ENCODE measurements at places on chromosomes 6 and 20. TPM values are rescaled to one million over a fixed set of nuclear protein-coding genes. Genes with fewer than 3 reads are reported as not detected.

- peak; percentile 54 for DNase-seq
Measured at GRCh38 chr20:7094438-7094997, 327.0 kb downstream of the BMP2 start.

DNA sequence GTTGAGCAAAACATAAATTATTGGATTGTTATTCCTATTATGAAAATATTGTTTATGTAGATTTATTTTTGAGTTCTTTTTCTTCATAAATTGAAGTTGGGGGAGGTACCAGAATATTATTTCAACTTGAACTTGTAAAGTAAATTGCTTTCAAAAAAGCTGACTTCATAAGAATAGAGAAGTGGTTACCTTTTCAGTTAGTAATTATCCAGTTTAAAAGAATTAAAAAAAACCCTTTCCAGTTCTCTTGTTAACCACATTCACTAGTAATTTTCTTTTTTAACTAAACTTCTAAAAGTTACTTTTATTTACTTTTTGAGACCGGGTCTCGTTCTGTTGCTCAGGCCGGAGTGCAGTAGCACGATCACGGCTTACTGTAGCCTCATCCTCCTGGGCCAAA, 124.3 kb downstream of the CDKAL1 start:
- no peak for DNase-seq

OR2H2 gene
- not detected for total RNA-seq

DNA sequence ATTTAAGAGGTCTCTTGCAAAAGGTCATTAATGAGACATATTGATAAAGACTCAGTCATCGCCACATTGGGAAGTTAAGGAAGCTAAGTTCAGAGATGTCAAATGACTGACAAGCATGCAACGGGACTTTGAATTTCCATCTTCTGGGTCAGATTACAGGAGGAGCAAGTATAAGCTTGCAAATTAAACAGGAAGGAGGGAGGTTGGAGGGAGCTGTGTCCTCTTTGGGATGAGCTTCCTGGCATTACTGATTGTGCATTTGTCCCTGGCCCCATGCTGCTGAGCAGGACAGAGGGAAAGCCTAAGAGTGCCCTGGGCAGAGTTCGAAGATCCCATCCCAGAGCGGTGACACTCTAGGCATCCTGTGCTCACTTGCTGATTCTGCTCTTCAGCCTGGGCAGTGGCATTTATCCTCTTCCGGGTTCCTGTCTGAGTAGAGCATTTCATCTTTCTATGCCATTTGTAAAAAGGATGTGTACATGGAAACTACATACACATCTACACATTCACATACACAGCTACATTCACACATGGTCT, 40.5 kb downstream of the SLC22A1 start:
- no peak for DNase-seq

DNA sequence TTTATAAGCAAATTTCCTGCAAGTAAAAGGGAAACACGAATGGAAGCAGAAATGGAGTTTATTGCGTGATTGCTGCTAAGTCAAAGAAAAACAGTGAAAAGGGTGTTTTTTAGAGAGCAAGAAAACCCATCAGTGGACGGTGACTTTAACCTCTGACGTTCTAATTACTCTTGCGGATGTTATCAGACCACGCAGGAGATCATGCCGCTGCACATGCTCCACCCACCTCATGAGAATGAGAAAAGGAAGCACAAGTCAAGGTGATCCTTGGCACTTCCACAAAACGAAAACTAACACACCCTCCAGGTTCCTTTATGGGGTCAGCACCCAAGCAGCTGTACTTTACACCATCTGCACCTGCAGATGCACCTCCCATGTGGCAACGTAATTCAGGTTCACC, 45.0 kb downstream of the LYRM4 start:
- no peak for DNase-seq

GRCh38 chr6:39166912-39167290, 51.9 kb upstream of the SAYSD1 start:
- DNase-seq, result no peak

ADGRF1 gene
- total RNA-seq, result 21.8 TPM

DNA sequence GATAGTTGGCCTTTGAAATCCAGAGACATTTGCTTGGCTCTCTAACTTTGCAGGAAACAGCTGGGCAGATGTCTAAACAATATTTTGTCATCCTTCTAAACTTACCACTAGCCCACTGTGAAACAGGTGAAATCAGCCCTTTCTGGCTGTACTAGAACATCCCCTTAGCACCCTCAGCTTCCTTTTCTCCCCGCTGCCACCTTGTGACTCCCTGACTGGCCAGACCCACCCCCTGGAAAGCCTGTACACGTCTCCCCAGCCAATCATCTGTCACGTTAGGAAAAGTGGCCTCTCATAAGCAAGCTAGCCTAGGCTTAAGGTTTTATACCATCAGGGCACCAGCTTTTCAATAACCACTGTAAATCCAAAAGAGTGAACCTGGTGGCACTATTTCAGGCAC, 88.6 kb upstream of the E2F3 start:
- DNase-seq, result no peak

DNA sequence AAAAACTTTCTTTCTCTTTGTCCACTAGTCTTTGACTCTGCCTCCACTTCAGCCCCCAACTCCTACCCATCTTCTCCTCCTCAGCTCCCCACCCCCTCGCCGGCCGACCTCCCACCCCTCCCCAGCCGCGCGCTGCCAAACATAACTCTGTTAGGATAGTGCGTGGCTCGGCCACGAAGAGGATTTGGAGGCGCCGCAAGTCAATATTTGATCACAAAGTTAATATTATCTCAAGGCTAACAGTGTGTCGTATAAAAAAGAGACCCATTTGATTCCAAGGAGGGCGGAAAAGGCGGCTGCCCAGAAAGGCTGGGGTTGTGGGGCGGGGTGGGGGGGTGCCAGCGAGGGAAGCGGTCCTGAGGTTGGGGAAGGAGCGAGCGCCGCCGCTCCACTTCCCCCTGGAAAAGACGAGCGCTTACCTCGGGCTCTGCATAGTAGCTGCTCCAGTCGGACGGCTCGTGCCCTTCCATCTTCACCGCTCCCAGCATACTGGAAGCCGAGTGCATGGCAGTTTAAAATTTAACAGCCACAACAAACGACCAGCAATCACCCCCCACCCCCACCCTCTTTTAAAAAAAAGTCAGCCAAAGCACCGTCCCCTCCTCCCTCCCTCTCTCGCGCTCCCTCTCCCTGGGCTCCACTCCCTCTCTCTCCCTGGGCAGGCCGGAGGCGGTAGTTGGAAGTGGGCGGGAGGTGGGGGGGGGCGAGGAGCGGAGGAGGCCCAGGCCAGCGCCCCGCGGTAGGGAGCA, 425 bp downstream of the FOXA2 start:
- peak; percentile 60 for DNase-seq

- DNase-seq, result no peak
Measured at GRCh38 chr20:2698912-2699311, 6.3 kb downstream of the EBF4 start.

FOXS1 gene
- 1.0 TPM for total RNA-seq

GRCh38 chr6:157574851-157575424, 193.9 kb downstream of the ZDHHC14 start:
- no peak for DNase-seq

- no peak for DNase-seq
Measured at GRCh38 chr6:33766921-33767907, 20.5 kb upstream of the IP6K3 start.
